ENCODE measurements at places on chromosomes 1 and 21.

DNA sequence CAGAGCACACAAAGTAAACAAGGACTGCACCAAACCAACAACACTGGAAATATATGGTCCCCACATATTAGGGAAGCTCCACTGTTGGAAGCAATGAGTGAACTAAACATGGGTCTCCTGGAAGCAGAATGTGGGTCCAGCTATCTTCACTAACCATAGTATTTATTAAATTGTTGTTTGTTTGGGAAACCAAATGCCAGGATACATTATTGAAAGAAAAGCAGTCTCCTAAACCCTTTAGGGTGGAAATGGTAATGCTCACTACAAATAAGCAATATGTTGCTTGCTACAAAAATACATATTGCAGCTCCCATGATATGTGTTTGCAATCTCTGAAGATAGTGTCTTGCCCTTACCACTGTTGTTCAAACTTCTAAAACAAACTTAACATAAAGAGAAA is 2.2 kb downstream of the NEGR1 start:
- no peak for DNase-seq

GRCh38 chr1:77926561-77927357 is 38.3 kb downstream of the NEXN start:
- DNase-seq: no peak

DNA sequence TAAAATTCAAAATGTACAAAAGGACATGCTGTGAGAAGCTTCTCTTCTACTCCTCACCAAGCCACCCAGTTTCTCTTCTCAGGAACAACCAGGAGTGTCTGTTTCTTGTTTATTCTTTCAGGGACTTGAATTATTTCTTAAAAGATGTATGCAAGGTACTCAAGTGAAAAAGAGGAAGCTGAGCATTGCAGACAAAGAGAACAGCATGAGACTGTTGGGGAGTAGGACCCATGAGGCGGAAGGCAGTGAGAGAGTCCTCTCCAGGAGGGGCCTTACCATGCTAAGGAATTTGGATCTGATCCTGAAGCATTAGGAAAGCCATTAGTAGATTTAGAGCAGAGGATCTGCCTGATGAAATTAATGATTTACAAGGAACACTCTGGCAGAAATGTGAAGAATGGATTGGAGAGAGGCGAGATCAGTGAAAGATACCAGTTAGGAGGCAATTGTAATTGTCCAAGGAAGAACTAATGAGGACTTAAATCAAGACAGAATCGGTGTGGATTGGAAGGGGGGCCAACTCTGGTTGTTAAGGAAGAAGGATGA is 14.7 kb upstream of the SSX2IP start:
- no peak for DNase-seq

GRCh38 chr21:32682696-32683474 is 44.9 kb downstream of the SYNJ1 start:
- DNase-seq: no peak

- DNase-seq: no peak
These were observed 345.3 kb upstream of the VAMP3 start for GRCh38 chr1:7425771-7426170.

GRCh38 chr1:198498881-198499280 is 41.6 kb downstream of the ATP6V1G3 start:
- no peak for DNase-seq

DNA sequence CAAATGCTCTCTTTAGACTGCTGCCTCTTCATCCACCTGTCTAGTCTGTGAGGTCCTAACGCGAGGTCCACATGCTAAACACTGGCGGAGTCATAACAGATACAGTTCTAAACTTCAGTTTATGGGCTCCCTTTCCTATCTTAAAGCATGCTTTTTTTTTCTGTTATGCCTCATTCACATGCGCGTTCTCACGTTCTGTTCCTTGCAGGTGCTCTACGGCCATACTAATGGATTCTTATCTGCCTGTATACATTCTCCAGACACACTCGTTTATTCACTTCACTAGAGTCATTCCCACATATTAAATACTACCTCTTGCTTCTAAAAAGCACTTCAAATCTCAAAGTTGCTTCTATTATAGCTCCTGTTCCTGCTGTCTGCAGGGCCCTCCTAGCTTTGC is 38.7 kb downstream of the PHC2 start:
- DNase-seq: no peak

- peak; percentile 31 for DNase-seq
These were observed 602 bp upstream of the RIMKLA start for GRCh38 chr1:42379794-42380585.

GRCh38 chr1:86636898-86637297 is 67.5 kb upstream of the SH3GLB1 start:
- no peak for DNase-seq

GRCh38 chr1:1990222-1990621 is 13.4 kb downstream of the CFAP74 start:
- no peak for DNase-seq

DNA sequence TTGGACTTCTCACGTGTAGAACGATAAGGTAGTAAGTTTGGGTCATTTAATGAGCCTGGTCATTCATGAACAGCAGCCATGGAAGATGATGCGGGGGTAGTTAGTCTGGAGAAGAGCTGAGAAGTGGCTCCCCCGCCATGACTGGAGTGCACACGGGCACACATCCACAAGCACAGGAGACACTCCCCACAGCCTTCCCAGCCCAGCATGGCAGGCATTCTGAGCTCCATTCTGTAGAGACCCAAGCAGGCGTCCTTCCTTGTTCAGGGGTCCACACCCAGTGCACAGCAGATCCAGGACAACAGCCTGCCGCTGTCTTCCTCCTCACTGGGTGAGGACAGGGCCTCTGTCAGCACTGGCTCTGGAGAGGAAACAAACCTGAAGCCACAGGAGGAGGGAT is 57.0 kb downstream of the SCCPDH start:
- no peak for DNase-seq

DNA sequence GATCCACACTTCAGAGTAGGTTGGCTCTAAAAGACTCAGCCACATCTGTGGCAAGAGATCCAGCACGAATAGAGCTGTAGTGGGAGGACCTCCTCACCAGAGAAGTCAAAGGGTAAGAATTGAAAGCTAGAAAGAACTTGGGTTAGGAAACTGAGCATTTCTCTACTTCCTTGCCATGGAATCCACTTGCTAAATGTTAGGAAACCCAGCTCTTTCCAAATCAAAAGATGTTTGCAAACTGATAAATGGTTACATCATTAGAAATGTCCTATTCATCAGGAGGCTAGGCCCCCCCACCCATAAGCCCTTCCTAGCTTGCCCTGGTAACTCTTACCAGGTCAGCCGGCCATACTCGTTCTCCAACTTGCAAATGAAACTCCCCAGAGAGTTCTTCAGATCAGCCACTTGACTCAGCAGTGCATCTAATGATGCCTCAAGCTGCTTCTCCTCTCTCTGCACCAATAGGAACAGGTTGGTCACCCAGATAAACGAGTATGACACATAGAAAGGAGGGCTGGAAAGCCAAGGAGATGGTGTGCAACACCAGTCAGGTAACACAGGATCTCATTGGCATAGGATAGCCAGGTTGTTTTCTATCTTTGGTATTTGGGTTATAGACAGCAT is 1.5 kb downstream of the MED8 start:
- DNase-seq: no peak

GRCh38 chr1:198352975-198353695 is 187.3 kb downstream of the ATP6V1G3 start:
- no peak for DNase-seq

DNA sequence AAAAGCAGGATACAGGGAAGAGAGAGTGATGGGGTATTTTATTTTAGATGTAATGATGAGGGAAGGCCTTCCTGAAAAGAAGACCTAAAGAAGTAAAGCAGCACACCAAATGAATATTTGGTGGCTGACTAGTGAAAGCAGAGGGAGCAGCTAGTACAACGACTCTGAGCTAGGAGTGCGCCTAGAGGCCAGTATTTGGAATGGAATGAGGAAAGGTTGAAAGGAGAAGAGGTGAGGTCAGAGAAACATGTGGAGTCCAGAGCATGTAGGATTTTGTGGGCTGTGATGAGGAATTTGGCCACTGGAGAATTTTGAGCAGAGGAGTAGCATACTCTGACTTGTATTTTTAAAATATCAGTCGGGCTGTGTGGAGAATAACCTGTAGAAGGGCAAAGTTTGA is 11.8 kb upstream of the RPL5 start:
- no peak for DNase-seq

DNA sequence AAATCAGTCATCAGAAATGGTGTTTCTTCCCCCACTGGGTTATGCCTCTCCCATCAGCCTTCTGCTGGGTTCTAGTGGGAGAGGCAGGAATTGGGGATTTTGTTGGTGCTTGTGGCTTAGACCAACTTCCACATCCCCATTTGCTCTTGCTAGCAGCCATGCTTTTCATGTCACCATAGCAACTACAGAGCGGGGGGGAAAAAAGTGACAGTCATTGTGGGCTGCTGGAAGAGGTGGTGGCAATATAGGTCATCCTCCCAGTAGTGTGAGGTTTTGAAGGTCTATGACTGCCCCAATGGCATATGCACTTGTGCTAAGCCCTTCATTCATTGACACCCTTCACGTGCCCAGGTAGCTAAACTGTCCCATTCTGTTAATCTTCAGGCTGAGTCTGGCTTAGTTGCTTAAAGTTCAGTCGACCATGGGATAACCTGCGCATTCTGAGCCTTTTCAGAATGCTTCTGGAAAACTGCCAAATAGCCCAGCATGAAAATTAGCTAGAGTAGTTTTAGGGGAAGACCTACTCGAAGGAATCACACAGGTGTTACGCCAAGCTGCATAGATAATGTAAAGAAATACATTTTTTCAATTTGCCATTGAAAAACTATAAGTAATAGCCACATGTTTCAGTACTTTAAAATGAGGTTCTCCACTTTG is 53.7 kb upstream of the ZNF326 start:
- DNase-seq: no peak

DNA sequence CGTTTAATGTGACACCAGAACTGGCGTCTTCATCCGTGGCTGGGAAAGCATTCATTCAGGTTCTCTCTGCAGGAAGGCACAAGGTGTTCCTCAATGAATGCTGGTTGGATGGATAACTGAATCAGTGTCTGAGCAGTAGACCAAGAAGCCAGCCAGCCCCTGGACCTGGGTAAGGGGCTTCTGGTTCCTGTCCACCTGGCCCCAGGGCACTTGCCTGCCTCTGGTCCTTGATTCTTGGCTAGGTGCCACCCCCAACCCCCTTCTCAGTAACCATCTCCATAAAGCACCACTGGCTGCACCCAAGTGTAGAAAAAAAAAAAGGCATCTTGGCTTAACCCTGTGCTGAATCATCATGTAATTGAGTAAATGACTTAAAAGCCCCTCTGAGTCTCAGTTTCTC is 59.1 kb downstream of the KCND3 start:
- DNase-seq: no peak

- no peak for DNase-seq
These were observed 88.5 kb upstream of the CD34 start for GRCh38 chr1:207999274-207999915.

GRCh38 chr1:235470741-235471439 is 33.4 kb downstream of the B3GALNT2 start:
- DNase-seq: no peak

DNA sequence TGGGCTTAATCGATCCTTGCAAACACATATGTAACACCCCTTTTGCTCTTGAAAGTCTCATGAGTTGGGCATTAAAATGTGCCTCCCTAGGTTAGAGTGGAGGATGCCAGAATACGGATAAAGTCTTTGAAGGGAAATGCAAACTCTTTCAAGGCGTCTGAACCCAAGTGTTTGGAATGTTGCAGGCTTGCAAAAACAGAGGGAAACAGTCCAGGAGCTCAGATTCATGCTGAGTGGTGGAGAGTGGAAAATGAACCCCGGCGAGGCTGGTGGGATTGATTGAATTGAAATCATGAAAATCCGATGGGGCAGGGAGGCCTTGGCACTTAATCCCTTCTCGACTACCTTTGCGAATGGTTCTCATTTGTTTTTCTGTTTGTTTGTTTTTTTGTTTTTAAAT is 175.5 kb downstream of the PGBD5 start:
- DNase-seq: no peak

DNA sequence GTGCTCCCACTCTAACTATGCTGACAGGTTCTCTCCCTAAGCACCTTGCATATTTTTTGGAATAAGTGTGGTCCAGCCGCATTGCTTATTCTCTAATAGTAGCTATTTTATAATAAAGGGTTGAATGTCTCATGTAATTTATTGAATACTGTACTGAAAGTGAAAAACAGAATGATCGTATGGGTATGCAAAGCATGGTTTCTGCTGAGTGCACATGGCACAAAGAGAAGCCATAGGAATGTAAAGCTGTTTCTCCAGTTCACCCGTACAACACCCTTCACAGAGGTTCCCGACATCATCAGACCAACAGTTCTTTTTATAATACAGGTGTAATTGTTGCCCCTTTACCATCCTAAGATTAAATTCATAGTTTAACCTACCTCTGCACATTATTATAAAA is 8.9 kb upstream of the HAO2 start:
- no peak for DNase-seq

DNA sequence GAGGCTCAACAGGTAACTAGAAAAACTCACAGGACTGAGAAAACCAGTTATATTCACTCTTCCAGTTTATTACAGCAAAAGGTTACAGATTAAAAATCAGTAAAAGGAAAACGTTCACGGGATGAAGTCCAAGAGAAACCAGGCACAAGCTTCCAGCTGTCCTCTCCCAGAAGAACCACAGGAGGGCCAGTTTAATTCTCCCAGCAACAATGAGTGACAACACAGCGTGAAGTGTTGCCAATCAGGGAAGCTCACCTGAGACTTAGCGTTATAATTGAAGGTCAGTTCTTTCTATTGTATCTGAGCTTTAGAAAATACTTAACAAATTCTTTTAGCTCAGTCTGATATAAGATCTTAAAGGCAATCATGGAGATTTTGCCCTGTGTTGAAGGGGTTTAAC is 65.2 kb upstream of the TNR start:
- DNase-seq: no peak

- no peak for DNase-seq
These were observed 9.9 kb downstream of the SNRPE start for GRCh38 chr1:203871114-203871880.

GRCh38 chr1:212458817-212459216 is 26.1 kb downstream of the NENF start:
- DNase-seq: no peak

DNA sequence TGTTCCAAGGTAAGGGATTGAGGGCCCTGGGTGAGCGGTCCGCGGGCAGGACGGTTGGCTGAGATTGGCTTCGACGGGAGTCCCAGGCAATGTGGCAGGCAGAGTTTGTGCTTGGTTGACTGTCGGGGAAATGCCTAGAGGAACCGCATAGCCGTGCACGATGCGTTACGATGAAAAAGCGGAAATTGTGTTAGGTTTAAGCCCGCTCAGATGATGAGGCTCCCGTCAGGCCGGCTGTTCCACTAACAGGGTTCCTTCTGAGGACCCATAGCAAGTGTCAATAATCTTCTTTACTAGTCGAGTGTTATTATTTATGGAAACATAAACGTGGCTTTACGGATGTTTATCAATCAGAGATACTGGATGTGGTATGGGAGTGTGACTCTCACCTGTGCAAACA is 117.8 kb upstream of the COL6A1 start:
- DNase-seq: no peak

DNA sequence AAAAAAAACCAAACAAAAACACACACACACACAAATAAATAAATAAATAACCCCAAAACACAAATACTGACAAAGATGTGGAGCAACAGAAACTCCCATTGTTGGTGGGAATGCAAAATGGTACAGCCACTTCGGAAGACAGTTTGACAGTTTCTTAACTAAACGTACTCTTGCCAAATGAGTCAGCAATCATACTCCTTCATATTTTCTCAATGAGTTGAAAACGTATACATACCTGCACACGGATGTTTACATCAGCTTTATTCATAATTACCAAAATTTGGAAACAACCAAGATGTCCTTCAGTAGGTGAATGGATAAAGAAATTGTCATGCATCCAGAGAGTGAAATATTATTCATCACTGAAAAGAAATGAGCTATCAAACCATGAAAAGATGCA is 23.5 kb downstream of the ASAP3 start:
- no peak for DNase-seq

Measured in activated CD4-positive, alpha-beta T cell treated with anti-CD3 and anti-CD28 coated beads, Interleukin-2, amount 50 U/mL, for 48 hours (primary cell).